Spleen (tissue), 13 donors: ENCODE measurements at places on chromosomes 7 and 10.

- DNase-seq, result peak; percentile 54
Observed at GRCh38 chr10:46226232-46226631, 60.6 kb upstream of the ANTXRL start.

- no peak for DNase-seq
Observed at GRCh38 chr7:83546586-83546985, 102.4 kb downstream of the SEMA3E start.

DNA sequence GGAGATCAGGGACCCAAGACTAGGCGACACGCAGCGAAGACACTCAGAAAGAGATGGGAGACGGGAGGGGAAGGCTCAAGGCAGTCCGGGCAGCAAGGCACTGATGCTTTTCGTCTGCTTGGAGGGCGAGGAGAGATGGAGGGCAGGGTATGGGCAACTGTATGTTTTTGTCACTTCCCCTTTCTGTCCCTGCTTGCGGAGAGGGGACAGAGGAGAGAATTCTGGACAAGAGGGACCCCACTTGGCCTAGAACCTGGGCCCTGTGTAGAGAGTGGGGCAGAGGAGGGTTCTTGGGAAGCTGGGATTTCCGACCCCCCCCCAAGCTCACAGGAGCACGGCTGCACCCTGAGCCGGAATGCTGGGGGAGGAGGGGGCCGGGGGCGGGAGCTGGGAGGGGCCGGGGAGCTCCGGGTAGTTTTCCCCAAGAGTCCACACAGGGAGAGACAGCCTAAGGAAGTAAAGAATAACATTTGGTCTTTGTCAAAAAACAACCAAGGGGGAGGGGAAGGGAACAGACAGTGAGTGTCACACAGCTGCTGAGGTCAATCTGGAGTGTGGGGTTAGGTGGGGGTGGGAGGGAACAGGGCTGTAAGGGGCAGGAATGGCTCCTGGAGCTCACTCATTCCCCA is 1.8 kb downstream of the LRCH4 start:
- peak; percentile 79 for DNase-seq

DNA sequence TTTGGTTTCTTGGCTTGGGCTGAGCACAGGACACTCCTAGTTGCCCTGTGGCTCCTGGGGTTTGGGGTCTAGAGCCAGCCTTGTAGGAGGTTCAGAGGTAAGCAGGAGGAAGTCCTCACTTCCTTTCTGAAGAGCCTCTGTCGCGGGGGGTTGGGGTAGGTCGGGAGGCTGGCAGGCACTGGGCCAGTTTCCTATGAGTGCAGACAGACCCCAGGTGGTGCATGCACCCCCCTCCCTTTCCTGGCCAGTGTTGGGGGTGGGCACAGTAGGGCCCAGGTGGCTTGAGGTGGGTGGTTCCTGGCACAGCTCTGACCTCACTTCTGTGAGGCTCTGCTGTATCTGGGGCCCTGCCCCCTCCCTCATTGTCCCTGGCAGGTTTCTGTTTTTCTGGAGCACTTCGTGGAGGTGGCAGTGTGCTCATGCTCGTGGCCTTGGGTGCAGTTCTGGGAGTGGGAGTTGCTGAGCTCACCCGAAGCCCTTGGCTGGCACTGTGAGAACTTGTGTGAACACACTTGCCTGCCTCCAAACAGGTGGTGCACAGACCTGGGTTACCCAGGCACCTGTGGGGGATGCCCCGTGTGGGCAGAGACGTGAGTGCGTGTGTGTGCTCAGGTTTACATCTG is 1.8 kb downstream of the PALD1 start:
- no peak for DNase-seq

DNA sequence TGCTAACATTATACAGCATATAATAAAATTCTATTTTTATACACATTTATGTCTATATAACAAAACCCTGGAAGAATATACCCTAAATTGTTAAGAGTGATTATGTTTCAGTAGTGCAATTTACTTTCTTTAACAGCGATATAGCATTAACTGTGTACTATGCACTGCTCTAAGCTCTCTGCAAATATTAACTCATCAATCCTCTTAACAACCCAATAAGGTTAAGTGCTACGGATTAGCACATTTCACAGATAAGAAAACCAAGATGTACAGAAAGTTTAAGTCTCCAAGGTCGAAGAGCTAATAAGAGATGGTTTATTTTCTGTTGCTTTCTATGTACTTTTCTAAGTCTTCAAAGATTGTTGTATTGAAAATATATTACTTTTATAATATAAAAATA is 95.8 kb downstream of the SEMA3C start:
- no peak for DNase-seq

GRCh38 chr7:27693794-27694193 is 31.1 kb upstream of the HIBADH start:
- DNase-seq, result no peak

DNA sequence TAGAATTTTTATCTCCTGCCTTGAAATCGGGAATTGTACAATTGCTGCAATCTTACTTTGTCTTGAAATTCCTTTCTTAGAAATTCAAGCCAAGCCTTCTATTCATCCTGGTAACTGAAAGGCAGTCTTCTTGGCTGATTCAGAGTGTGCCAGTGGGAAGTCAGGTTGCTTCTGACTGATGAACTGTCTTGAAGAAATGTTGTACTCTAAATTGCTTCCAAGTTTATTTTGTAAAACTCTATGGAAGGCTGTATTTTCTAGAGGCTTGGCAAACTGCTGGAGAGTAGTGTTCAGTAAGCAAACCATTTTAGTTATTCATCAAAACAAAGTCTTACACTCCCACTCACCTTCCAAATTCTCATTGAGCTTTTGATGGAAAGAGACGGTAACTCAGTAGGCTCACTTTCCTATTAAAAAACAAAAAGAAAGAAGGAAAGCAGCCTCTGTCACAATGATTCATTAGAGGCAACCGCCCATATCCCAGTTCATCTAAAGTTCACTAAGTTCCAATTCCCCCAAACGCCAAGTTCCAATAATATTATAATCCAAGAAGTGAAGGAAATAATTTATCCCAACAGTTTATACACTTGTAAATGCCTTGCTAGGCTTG is 187.9 kb upstream of the MALRD1 start:
- no peak for DNase-seq

GRCh38 chr7:4269086-4269485 is 413.0 kb upstream of the FOXK1 start:
- DNase-seq, result peak; percentile 38

DNA sequence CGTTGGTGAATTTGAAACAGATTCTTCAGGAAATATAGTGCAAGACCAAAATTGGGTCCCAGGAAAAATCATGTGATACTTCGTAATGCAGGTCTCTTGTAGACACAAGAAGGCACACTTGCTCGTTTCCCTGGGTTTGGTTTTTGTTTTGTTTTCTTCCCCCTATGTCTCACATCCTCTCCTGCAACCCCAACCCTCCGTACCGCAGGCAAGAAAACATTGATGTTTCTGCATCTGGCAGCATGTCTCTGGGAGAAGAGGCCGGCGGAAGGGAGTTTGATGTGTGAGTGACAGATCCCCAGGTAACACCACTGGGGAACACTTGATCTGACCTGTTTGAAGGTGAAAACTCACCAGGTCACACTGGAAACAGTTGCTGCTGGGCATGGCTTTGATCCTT is 718.5 kb downstream of the AUTS2 start:
- DNase-seq, result no peak

- DNase-seq, result no peak
Observed at GRCh38 chr7:113831556-113831955, 87.3 kb downstream of the PPP1R3A start.
